ENCODE measurements at places on chromosomes 7 and 10.

DNA sequence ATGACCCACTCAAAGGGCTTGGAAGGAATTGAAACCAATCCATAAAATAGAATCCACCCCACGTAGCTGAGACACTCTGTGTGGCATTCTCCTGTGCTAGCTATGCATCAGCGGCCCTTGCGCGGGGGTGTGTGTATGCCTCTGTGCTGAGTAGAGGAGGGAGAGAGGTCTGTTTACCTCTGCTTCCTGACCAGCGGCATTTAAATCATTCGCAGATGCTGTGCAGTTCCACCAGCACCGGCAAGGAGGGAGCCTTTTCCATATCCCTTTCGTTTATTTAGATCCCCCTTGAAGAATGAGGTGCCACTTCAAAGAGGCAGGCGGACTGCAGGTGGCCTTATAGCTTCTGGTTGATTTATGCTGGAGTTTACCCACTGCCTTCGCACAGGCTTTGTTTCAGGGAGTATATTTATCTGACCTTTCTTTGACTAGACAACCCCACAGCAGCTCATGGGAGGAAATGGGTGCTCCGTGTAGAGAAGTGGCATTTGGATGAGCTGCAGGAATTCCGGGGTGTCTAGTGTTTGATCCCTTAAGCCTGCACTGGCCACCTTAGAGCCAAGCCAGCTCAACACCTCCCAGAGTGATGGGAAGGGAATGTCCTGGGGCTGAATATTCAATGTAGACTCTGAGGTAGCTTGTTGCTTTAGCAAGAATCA, 11.4 kb downstream of the C10orf53 start:
- DNase-seq: no peak

- no peak for DNase-seq
Measured at GRCh38 chr10:60044242-60044641, 137.9 kb upstream of the CCDC6 start.

DNA sequence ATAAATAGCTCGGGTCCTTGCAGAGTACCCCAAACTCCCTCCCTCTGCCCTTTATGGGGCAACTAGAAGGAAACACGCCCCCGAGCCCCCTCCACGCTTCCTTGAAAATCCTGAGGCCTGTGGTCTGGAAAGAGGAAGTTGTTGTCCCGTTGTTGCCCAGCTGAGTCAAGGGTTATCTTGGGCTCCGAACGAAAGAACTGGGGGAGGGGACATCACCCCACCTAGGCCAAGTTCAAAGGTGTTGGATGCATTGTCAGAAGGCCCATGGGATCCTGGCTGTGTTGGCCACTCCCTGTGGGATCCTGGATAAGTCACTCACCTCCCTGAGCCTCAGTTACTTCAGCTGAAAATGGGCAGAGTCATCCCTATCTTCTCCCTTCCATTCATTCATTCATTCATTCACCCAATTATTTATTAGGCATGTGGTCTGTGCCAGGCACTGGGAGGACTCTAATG, at the start of gene CCL24:
Gene CCL24, minus strand, starts transcription at position 26 of the 456 bp plus-strand sequence. CDS start 91 bp downstream, outside the sequence.
- DNase-seq: no peak

DNA sequence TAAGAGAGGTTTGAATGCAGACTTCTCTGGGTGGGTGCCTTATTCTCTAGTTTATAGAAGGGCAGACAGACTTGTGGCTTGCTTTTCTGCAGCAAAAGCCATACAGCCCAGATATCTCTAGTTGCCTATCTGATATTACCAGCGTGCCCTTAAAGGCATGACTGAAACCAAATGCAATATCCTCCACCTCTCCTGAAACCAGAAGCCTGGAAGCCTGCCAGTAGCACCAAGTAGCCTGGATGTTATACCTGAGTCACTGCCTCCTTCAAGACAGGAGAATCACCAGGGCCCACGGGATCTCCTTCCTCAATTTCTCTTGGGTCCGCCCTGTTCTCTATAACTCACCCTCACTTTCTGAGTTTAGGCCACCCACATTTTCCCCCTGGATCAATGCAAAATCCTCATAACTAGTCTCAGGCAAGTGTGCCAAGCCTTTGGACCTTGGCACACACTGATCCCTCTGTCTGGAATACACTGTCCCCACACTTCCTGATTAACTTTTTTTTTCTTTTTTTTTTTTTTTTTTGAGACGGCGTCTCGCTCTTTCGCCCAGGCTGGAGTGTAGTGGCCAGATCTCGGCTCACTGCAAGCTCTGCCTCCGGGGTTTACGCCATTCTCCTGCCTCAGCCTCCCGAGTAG, 638.4 kb downstream of the GALNT17 start:
- no peak for DNase-seq

All from HuH-7 (cell line).